ENCODE measurements at places on chromosomes 13 and 19.

DNA sequence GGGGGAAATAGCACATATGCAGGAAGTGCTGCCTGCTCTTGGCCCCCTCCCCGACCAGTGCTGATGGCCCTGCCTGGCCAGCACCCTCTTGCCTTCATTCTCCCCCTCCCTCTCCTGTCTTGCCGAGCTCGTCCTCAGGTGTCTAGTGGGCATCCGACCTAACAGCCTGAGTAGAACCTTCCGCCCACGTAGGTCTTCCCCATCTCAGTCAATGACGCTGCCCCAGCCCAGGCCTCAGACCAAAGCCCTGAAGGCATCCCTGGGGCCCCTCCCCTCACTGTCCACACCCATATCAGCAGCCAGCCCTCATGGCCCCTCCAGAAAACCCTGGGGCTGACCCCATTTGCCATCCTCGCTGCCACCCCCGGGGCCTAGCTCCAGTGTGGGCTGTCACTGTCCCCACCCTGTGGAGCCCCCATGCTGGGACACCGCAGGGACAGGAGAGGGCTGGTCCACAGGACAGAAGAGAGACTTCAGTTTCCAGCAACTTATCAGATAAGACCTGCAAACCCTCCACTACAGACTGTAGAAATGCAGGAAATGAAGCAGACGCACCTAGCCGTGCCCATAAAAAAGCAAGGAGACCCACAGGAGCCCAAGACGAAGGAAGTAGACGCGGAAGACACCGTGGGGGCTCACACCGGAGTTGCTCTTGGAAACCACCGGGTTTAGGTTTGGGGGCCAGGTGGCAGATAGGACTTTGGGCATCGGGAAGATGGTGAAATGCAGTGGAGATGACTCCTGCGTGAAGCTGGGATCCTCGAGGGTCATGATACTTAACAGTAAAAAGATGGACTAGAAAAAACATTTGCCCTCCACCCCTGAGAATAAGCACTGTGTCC lies 38.3 kb downstream of the AP1M1 start:
- no peak for DNase-seq

- DNase-seq, result peak; percentile 91
Observed at GRCh38 chr19:47305309-47305751, 4.3 kb upstream of the C5AR1 start.

- no peak for DNase-seq
Observed at GRCh38 chr19:38616265-38616664, 1.5 kb downstream of the MAP4K1 start.

DNA sequence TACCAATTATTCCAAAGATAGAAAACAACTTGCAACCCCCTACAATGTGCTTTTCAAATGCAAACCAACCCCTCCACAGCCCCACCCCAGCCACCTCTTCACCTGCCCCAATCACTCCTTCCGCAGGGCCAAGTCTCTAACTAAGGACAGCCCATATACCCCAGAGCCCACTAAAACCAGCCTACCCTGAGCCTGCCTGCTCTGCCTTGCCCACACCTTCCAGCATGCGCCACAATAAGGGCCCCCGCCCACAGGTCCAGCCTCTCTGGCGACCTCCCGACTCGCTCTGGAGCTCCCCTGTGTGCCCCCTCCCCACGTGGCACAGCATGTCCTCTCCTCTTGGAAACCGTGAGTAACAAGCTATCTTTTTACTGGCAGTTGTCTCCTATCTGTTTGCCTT lies 42.8 kb upstream of the MEDAG start:
- no peak for DNase-seq

GRCh38 chr13:83024232-83024631 lies 858.0 kb downstream of the SLITRK1 start:
- no peak for DNase-seq

- DNase-seq, result no peak
Observed at GRCh38 chr13:19589312-19589711, 28.0 kb upstream of the TPTE2 start.

GRCh38 chr13:20373861-20374260 lies 141.7 kb upstream of the GJB6 start:
- no peak for DNase-seq

- peak; percentile 27 for DNase-seq
Observed at GRCh38 chr13:47798906-47799305, 202.2 kb downstream of the SUCLA2 start.

GRCh38 chr13:73715114-73715910 lies 418.9 kb downstream of the KLF12 start:
- no peak for DNase-seq

- DNase-seq, result no peak
Observed at GRCh38 chr13:24678151-24678550, 2.1 kb upstream of the ATP12A start.

- DNase-seq, result no peak
Observed at GRCh38 chr19:18861917-18862316, 30.2 kb downstream of the UPF1 start.

- DNase-seq, result peak; percentile 5
Observed at GRCh38 chr19:39212375-39212742, 8.3 kb upstream of the SYCN start.

GRCh38 chr13:46311217-46311616 lies 75.8 kb downstream of the RUBCNL start:
- no peak for DNase-seq

GRCh38 chr19:52176574-52176973 lies 5.2 kb upstream of the ZNF836 start:
- no peak for DNase-seq

- peak; percentile 56 for DNase-seq
Observed at GRCh38 chr19:48812094-48812929, 1.5 kb upstream of the BCAT2 start.

DNA sequence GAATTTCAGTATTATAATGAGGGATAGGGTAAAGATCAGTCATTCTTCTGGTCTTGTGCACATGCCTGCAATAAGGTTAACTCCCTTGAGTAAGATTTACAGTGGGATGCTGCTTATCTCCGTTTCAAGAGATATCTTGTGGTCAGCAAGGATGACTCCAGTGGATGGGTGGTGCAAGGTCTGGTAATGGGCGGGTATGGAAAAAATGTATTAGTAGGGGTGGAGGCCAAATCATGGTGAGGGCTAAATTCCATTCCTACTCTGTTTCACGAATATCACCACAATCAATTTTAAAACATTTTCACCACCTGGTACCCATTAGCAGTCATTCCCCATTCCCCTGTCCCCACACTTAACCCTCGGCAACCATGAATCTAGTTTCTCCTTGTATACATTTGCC lies 40.6 kb downstream of the CCDC122 start:
- DNase-seq, result peak; percentile 82

- peak; percentile 77 for DNase-seq
Observed at GRCh38 chr13:84439108-84439507, 556.8 kb upstream of the SLITRK1 start.

GRCh38 chr19:35882114-35882832 lies 13.9 kb downstream of the APLP1 start:
- peak; percentile 77 for DNase-seq

DNA sequence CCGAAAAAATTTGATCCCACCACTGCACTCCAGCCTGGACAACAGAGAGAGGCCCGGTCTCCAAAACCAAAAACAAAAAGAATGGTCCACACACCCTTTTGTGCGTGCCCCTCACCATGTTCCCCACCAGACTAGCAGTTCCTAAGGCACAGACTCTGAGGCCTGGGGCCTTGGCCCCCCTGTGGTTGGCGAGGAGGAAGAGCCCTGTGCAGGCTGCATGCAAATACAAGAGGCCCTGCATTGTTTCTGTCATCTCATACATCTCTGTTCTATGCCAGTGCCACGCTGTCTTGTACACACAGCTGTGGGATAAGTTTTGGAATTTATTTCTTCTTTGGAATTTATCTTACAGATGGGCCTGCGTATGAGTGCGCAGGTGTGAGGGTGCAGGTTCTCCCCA lies 4.7 kb upstream of the YJEFN3 start:
- DNase-seq, result no peak

GRCh38 chr13:25345576-25345975 lies 26.2 kb upstream of the ATP8A2 start:
- no peak for DNase-seq

- DNase-seq, result no peak
Observed at GRCh38 chr13:35744144-35744543, 267.7 kb upstream of the MAB21L1 start.

- no peak for DNase-seq
Observed at GRCh38 chr19:57010541-57010940, 109.2 kb upstream of the USP29 start.

- no peak for DNase-seq
Observed at GRCh38 chr19:29259153-29259552, 46.2 kb upstream of the UQCRFS1 start.

DNA sequence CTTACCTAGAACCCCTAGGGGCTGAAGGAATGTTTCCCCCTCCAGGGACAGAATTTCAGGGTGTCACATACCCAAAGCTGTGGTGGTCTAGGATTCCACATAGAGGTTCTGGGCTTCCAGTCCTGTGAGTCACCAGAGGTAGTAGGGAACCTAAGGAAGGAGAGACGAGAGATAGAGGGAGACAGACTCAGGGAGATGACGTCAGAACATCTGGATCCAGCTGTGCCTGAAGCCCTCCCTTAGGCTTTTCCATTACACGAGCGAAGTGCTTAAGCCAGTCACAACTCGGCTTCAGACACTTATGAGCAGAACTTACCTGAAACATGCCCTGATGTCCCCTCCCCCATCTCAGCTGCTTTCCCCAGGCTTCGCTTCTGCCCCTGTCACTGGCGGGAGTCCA lies 11.8 kb upstream of the SELENOW start:
- peak; percentile 29 for DNase-seq

DNA sequence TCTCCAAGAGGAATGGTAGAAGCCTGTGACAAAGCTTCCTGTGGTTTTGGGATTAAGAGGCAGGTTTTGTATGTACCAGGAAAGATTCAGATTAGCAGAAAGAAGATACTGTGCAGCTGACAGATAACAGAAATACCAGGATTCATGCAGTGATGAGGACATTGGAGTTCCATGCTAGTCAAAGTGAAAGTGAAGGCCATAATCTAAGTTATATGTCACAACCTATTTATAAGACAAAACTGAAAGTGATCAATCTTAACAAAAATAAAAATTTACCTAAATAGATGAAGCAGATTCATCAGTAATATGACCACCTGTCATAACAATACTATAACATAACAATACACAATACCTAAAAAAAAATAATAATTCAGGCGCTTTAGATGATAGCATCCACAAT lies 1305.2 kb upstream of the PCDH9 start:
- no peak for DNase-seq

GRCh38 chr13:49235856-49236431 lies 11.8 kb upstream of the CDADC1 start:
- DNase-seq, result no peak

DNA sequence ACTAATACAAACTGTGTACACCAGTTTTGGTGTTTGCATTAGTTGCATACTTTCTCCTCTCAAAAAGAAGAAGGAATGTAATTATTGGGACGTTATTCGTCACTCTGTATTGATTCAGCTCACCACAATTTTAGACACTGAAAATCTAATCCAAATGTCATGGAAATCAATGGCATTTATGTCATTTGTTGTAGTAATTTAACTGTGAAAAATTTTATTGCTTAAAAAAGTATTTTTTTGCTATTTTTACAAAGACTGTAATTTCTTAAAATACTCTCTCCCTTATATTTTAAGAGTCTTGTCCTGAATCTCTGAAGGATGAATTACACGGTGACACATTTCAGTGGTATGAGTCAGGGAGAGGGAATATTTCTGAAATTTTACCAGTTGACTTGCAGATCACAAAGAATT lies 2117.6 kb downstream of the PCDH9 start:
- peak; percentile 83 for DNase-seq

GRCh38 chr13:42626176-42626860 lies 52.4 kb downstream of the TNFSF11 start:
- DNase-seq, result no peak

- no peak for DNase-seq
Observed at GRCh38 chr13:111847964-111848363, 219.0 kb upstream of the SOX1 start.

DNA sequence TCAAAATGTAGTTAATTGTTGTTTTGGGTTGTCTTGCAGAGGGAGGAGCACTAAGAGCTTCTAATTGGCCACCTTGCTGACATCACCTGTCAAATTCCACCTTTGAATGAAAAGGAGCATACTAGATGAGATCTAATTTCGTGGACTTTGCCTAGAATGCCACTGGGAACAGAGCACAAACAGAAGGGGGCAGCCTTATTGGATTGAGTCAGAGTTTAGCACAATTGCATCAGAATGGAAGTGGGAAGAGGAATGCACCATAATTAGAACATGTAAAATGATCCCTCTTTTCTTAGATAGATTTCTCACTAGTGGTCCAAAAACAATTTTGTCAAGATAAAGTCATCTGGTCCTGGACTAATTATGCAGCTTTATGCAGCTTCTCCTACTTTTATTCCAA lies 1552.2 kb downstream of the PCDH9 start:
- peak; percentile 64 for DNase-seq

DNA sequence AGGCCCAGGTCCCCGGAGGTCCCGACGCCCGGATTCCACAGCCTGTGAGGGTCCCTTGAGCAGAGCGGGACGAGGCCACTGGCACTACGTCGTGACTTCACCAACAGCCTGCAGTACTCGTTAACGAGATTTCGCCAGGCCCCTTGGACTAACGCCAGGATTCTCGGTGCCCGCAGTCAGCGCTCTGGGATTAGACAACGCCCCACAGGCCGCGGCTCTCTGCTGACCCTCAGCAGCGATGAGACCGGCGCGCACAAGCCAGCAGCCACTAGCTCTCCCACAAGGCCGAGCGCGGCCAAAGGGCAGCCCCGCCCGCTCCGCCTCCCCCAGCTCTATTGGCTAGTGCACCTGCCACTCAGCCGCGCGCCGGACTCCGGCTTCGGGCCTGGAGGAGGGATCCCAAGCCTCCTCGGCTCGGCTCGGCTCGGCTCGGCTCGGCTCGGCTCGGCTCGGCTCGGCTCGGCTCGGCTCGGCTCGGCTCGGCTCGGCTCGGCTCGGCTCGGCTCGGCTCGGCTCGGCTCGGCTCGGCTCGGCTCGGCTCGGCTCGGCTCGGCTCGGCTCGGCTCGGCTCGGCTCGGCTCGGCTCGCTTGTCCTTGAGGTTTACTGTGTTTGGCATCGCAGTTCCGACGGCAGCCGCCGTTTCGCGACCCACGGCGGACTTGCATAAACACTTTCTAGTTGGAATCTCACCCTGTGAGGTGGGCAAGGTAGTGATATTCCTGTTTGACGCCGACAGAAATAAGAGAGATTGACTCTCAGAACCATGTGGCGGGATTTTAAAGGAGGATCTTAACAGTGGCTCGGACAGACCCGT lies 231.7 kb upstream of the SERP2 start:
- DNase-seq, result peak; percentile 94

Measured in fibroblast of skin of right quadriceps (primary cell).